ENCODE measurements at places on chromosomes 3 and 15. TPM values are rescaled to one million over a fixed set of nuclear protein-coding genes. Genes with fewer than 3 reads are reported as not detected.

DNA sequence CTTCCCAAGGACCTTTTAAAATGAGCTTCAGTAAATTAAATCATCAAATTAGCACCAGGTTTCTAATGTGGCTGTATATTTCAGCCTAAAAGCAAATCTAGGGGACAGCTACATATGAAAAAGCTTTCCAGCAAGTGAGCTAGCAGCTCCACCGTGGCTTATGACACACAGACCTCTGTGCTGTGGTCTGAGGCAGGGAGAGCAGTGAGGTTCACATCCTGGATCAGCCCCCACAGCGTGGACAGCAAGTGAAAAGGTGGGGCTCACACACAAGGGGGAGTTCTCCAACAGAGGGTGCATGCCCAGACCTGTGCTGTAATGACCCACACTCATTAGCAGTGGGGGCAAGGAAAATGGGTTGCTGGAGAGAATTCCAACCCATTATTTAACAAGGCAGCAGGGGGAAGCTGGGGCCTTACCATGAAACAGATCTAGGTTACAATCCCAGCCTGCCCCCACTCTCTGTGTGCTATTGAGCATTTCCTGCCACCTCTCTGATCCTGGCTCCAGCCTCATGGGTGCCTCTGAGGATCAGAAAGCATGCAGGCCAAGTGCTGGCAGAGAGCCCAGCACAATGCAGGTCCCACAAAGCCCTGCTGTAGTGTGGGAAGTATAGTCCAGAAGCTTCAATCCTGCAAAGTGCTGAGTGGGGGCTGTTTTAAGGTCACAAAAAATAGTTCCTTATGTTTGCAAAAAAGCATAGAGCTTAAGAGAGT, 48.2 kb downstream of the RASGRF1 start:
- no peak for DNase-seq

DNA sequence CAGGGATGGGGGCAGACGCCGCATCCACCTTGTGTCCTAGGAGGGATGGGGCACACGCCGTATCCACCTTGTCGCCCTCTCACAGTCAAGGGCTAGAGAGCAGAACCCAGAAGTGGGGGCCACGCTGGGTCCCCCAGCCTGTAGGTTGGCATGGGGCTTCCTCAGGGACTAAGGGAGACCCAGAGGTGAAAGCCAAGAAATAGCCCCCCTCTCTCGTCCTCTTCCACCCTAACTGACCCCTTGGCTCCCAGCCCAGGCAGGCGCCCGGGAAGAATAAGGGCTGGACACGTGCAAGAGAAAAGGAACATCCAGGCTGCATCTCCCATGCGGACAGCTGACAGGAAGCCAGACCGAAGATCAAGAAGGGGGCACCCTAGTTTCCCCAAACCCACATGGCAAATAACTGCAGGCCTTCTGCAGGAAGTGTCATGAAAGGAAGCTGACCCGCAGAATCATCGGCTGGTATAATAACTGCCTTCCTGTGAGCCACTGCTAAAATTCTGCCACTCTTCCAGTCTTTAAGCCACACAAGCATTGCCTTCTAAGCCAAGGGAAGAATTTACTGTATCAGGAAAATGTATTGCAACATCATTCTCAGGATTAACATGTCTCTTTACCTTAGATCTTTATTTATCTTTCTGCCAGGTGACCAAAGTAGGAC, 38.5 kb upstream of the TFRC start:
- no peak for DNase-seq

- no peak for DNase-seq
Measured at GRCh38 chr3:129013491-129013891, 12.4 kb downstream of the EFCC1 start.

GRCh38 chr15:74548241-74548640, 7.2 kb downstream of the ARID3B start:
- DNase-seq: no peak

PRR23A gene
- not detected for total RNA-seq

ZNF639 gene
- 51.0 TPM for total RNA-seq

- DNase-seq: no peak
Measured at GRCh38 chr3:181728470-181729340, 17.0 kb downstream of the SOX2 start.

GRCh38 chr3:105594219-105594618, 227.5 kb downstream of the ALCAM start:
- no peak for DNase-seq

- DNase-seq: no peak
Measured at GRCh38 chr15:36755341-36756000, 176.0 kb downstream of the CDIN1 start.

ISL2 gene
- total RNA-seq: 6.8 TPM

DNA sequence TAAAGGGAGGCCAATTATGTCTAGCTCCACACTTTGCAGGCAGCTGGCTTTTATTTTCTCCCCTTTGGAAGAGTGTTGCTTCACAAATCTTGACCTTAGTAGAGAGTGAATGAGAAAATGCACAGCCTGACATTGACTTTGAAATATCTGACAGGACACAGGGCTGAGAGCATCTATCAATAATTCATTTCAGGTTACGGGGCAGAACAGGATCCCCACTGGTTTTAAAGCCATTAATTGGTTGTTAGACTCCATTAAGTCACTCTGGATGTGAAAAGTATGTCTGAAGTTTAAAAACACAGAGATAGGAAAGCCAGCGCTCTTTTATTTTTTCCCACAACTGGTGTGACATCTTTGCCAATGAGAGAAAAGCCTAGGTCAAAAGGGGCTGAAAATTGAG, 251.9 kb upstream of the TMC3 start:
- no peak for DNase-seq

UBXN7 gene
- total RNA-seq: 10.8 TPM

GRCh38 chr3:184954251-184954650, 142.3 kb downstream of the VPS8 start:
- DNase-seq: no peak

GRCh38 chr3:46712191-46713049, 5.2 kb downstream of the PRSS50 start:
- DNase-seq: no peak

MTHFS gene
- total RNA-seq: 26.0 TPM

GRCh38 chr3:50551054-50551659, 16.4 kb downstream of the C3orf18 start:
- no peak for DNase-seq

SYNPR gene
- total RNA-seq: not detected

GRCh38 chr3:61668317-61668864, 107.0 kb downstream of the PTPRG start:
- no peak for DNase-seq

DNA sequence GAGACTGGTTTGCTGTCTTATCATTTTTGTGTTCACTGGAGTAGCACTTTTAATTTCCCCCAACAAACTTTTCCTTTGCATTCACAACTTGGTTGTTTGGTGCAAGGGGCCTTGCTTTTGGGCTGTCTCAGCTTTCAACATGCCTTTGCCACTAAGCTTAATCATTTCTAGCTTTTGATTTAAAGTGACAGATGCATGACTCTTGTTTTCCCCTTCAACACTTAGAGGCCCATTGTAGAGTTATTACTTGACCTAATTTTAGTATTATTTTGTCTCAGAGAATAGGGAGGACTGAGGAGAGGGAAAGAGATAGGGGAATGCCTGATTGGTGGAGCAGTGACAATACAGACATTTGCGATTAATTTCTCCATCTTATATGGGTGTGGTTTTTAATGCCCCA, 340.1 kb upstream of the MANF start:
- no peak for DNase-seq

- peak; percentile 41 for DNase-seq
Measured at GRCh38 chr3:94036909-94037507, 8.6 kb upstream of the STX19 start.

TRPM1 gene
- not detected for total RNA-seq

CA12 gene
- total RNA-seq: 29.6 TPM

DNA sequence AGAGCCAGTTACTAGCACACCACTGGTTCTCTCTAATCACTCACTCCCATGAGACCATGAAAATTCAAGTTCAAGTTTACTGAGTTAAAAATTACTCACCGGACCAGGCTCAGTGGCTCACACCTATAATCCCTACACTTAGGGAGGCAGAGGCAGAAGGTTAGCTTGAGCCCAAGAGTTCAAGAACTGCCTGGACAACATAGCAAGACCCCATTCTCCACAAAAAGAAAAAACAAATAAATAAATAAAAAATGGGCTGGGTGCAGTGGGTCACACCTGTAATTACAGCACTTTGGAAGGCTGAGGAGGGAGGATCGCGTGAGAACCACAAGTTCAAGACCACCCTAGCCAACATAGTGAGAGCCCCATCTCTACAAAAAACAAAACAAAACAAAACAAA, 21.2 kb upstream of the CILP start:
- no peak for DNase-seq

DNA sequence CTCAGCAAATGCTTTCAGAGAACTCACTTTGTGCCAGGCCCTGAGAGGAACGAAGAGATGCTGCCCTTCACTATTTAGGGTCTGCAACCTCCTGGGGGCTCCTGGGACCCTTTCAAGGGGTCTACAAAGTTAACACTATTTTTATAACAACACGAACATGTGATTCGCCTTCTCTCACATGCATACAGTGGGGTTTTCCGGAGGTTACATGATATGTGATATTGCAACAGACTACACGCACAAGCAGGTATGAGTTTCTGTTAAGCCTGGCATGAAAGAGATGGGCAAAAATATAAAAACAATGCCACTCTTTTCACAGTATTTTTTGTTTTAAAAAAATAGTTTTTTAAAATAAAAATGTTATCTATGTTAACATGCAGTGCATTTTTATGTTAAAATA, 10.3 kb downstream of the STARD5 start:
- DNase-seq: no peak

- DNase-seq: no peak
Measured at GRCh38 chr15:61857169-61857829, 202.9 kb downstream of the VPS13C start.

LRRK1 gene
- total RNA-seq: 1.3 TPM

ARPIN gene
- total RNA-seq: 5.2 TPM

GRCh38 chr3:77718311-77718710, 678.4 kb downstream of the ROBO2 start:
- no peak for DNase-seq

DNA sequence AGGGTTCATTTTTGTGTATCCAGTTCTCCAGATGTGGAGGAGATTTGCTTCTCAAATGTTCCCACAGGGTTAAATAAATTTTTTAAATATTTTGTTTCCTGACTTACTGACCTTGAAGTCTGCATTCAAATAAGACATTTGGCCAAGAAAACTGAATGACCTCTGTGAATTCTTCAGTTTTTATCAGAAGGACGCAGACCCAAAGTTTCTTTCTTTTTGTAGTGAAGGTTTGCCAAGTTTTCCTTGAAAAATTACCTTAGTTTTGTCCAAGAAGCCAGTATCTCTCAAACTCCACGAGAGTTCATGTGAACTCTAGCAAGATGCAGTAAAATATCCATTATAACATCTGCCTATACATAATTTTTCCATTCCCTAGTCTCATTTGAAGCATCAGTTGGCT, 202.9 kb downstream of the ZMAT3 start:
- no peak for DNase-seq

DNA sequence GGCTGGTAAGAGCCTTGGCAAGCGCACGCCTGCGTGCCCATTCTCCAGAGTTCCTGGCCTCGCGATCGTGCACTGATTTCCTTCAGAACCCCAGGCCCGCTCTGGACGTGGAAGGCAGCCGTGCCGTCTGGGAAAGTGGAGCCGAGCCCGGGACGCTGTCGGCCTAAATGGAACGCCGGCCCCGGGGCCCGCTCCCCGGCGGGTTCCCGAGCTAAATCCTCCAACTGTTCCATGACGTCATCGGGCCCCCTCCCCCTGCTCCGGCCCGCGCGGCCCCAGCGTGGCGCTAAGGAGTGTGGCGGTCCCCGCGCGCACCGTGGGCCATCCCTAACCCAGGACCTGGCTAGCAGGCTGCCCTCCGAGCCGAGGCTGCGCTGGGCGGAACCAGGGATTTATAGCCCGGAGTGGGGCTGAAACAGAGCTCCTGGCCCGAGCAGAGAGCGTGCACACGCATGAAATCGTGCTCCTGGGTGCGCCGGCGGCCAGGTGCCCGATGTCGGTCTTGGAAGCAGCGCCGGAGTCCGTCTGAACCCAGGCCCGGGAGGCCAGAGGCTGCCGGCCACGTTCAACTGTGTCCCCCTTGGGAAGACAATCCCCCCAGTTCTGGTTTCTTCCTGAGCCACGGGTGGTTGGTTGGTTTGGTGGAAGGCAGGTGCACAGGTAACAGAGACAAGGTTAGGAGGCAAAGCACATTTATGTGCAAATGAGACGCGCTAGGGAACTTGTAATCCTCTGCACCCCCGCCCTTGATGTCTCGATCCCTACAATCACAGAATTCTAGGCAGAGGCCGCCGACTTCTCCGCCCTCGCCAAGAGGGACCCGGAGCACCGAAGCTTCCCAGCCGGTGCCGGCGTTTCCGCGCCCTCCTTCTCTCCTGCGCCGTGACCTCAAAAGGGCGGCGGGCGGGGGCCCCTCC, 84.9 kb upstream of the ETV5 start:
- no peak for DNase-seq

DNA sequence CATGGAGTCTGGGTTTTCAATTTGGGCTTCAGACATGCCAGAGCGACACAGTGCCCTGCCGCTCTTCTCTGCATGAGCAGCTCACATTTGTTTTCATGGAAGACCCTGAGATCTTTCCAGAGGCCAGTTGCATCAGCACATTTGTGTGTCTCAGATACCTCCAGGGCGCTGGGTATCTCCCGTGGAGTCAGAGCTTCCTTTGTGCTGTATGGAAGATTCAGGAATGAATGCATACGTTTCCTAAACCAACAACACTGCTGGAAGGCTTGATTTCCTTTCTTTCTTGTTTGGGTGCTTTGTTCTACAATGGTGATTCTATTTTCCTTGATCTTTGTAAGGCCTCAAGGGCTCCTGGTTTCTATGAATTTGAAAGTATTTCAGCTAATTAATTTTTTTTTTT, 106.5 kb downstream of the CACNA2D3 start:
- DNase-seq: no peak

- DNase-seq: no peak
Measured at GRCh38 chr3:127585813-127586413, 4.6 kb downstream of the TPRA1 start.

ZNF660 gene
- 0.12 TPM for total RNA-seq

GRCh38 chr15:63945838-63946298, 100.4 kb downstream of the DAPK2 start:
- no peak for DNase-seq

- no peak for DNase-seq
Measured at GRCh38 chr3:197398286-197398878, 100.0 kb upstream of the DLG1 start.

COL6A5 gene
- not detected for total RNA-seq

GRCh38 chr3:134885877-134886621, 91.0 kb downstream of the EPHB1 start:
- no peak for DNase-seq

- no peak for DNase-seq
Measured at GRCh38 chr3:147328711-147329110, 77.6 kb downstream of the ZIC4 start.

- DNase-seq: peak; percentile 56
Measured at GRCh38 chr15:95025924-95026728, 794.8 kb downstream of the MCTP2 start.

All from NCI-H460 (cell line).